Bronchial epithelial cell (primary cell): ENCODE measurements at places on chromosomes 4 and X.

DNA sequence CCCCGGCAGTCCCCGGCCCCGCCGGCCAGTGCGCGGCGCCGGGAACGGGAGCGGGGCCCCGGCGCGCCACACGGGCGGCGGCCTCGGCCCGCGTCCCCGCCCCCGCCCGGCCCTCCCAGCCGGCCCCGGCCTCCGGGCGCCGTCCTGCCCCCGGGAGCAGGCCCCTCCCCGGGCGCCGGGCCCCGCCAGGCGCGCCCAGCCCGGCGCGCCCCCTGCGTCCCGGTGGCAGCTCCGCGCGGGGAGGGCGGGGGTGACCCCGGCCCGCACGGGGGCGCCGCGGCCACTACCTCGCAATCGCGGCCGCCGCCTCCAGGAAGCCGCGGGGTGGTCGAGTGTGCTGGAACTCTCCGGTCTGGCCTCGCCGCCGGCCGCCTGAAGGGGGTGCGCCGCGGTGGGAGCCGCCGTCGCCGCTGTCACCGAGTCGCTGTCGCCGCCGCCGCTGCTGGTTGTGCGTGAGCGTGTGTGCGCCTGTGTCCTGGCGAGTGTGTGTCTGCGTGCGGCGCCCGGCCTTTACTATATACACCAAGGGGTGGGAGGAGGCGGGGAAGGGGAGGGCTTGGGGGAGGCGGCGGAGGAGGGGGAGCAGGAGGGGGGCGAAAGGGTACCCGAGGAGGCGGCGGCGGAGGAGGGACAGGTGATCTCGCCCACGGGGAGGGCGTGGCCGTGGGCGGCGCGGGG is at the start of gene RAI2:
Gene RAI2, minus strand, starts transcription at position 488 of the 678 bp plus-strand sequence. CDS start 59,288 bp downstream, outside the sequence.
- DNase-seq: no peak

DNA sequence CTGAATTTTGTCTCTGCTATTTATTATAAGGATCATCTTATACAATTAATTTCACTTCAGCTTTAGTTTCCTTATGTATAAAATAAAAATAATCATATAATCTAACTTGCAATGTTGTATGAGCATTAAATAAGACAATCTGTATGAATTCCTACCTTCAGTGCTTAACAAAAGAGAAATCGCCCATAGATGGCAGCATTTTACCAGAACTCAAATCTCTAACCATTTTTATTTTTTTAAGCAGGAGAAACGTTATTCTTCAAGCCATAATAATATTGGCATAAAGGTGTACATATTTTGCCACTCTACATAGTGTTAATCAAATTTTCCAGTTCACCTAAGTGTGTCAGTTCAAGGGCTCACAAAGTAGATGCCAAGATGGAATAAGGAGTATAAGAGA is 78.8 kb downstream of the TMEM47 start:
- DNase-seq: peak; percentile 28

GRCh38 chrX:134476284-134476683 is 16.3 kb downstream of the HPRT1 start:
- DNase-seq: no peak

DNA sequence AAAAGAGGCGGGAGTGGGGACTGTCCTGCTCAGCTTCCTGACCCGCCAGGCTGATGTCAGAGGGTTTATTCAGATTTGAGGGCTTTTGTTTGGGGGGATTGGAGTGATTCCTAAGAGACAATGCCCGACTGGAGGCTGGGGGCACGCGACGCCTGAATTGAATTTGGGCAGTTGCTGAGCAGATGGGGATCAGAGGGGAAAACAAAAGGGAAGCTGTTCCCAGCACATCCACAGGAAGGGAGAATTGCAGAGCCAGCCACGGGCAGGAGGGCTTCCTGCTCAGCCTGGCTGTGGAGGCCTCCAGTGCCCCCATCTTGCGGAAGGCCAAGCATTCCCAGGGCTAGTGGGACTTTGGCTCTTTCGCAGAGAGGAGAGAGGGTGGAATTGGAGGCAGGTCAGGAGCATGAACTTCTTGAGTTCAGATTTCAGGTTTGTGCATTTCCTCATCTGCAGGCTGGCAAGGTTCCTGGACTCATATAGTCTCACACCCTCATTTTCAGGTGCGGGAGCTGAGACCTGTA is 162.8 kb downstream of the NHS start:
- no peak for DNase-seq

DNA sequence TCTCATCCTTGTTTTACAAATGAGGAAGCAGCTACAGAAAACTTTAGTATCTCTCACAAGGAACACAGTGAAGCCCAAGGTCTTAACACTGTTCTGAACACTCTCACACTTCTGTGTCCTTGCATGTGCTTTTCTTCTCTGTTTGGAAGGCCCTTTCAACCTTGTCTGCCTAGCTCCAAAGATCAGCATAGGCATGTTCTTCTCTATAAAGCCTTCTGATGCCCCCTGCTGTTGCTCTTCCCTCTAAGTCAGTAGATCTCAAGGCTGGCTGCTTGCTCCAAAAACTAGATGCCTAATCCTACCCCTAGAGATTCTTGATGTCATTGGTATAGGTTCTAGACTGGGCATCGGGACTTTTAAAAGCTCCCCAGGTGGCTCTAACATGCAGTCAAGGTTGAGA is 5.9 kb downstream of the APOO start:
- peak; percentile 78 for DNase-seq

DNA sequence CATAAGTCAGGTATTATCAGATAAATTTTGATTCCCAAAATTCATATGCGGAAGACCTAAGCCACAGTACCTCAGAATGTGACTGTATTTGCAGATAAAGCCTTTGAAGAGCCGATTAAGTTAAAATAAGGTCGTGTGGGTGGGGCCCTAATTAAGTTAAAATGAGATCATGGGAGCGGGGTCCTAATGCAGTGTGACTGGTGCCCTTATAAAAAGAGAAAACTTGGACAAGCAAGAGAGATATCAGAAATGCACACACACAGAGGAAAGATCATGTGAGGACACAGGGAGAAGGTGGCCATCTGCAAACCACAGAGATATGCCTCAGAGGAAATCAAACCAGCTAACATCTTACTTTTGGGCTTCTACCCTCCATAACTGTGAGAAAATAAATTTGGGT is 236.1 kb downstream of the FBXO8 start:
- DNase-seq: no peak
